Head of caudate nucleus (tissue), 42 donors: ENCODE measurements at places on chromosomes 4 and X.
A peak's percentile ranks its signal among the peaks of the same experiment; 100 is the strongest.

GRCh38 chr4:16694173-16694883, 204.1 kb downstream of the LDB2 start:
- DNase-seq, result no peak

DNA sequence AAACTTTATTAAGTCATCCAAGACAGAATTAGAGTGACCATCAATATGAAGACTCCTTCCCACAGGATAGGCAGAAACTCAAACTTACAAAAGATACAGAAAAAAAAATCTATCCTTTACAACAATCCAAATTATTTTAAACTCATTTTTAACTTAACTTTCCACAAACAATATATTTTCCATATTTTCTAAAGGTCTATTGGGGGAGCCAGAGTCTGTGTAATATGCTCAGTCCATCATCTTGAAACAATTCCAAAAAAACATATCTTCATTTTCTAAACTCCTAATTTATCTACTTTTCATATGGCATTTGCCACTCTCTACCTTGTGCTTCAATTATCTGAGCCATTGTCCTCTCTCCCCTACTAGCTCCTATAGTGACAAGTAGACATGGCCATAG, 378.1 kb downstream of the PDGFC start:
- DNase-seq, result no peak

GRCh38 chr4:152098365-152099060, 337.7 kb upstream of the GATB start:
- no peak for DNase-seq

DNA sequence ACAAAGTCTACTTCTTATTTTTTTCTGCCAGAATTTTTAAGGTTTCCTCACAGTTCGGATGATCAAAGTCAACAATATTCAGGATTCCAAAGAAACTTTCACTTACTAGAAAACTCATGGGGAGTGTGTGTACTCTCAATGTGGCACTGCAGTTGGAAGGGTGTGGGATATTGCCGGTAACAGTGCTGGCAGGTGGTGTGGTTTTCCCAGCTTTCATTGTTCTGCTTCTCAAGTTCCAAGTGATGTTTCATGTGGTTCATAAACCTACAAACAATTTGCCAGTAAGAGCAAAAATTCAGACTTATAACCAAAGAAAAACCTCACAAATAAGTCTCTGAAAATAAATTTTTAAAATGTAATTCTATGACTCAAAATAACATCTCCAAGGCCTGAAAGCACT, 39.8 kb downstream of the ZNF280C start:
- no peak for DNase-seq

GRCh38 chr4:155640751-155641150, 25.9 kb upstream of the GUCY1A1 start:
- DNase-seq, result no peak

DNA sequence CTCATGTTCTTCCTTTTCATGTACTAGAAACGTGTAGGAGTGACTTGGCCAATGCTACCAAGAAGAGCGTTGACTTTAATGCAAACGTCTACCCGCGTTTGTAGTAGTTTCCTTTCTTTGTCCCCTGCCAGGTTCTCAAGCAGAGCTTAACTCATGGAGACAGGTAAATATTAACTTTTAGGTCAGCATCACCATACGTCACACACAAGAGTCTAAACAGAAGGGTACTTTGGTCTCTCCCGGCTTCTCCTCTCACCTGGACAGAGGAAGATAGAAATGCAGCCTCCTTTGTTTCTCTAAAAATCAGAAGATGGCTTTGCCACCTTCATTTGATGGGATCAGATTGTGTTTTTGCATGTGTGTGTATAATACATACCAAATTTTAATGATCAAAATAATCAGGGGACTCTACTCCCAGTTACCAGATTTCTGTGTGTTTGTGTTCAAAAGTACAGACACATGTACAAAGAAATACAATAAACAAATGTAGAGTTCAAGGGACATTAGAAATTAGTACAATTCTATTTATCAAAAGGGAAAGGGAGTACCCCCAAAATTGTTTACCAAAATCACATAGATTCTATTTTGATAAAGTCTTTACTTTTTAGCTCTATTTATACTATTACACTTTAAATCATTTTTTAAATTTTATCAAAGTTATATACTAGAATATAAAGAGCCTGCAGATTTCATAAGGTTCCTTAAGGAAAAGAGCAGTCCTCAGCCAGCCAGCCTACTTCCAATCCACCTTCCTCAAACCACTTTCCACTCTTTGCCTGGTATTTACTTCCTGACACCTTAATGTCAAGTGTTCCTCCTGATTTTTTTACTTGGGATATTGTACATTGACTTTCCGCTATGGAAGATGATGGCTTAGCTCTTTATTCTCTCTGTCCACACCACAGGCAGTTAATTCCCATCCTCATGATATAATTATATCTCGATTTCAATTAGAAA, 195.5 kb downstream of the RELL1 start:
- DNase-seq, result no peak

GRCh38 chr4:118888666-118889311, at the start of gene SYNPO2:
Gene SYNPO2, plus strand, starts transcription at chr4:118888854. Its CDS starts 183 bp downstream, at chr4:118889037.
- peak; percentile 10 for DNase-seq

DNA sequence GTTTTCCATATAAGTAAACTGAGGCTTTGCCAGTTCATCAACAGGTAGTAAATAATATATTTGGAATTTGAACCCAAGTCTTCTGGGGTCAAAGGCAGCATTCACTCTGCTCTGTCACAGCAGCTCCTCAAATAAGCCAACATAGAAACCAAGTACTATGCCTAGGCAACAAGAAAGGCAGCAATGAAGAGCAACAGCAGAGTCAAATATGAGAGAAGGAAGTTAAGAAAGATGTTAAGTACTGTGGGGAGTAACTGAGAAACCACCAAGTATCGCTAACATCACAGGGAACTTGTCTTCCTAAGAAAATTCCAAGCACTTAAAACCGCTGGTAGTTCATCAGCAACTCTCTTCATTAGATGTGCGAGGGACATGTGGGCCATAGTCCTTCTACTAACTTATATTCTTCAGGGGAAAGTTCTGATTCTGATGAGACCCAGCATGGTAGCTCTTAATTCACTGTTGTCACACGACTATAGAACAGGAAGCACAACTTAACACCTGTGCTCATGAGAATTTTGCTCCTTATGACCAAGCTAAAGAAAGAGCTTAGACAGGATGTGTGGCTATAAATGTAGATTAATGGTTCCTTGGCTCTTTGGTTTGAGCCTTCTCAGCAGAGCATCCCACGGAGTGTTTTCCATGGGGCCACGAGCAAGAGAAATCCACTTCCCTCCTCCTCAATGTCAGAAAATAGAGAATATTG, 107.8 kb downstream of the AR start:
- DNase-seq, result no peak

- DNase-seq, result no peak
Observed at GRCh38 chrX:100662796-100663195, 18.8 kb downstream of the SRPX2 start.

GRCh38 chrX:43627147-43627546, 29.0 kb upstream of the MAOA start:
- no peak for DNase-seq

DNA sequence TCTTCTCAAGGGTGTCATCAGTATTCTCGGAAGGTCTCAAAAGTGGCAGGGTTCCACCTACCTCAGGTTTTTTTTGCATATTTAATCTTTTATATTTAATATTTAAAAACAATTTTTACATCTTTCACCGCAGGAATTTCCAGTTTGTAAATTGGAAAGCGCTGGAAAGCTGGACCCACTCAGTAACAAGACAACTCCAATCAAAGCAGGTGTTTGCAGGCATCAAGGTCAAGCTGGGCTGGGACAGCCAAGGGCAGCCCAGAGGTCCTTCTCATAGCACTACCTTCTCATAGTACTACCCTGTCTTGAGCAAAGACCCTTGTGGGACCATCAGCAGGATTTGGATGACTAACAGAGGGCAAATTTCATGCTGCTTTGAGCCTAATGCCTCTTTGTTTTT, 160.1 kb downstream of the TET2 start:
- no peak for DNase-seq

GRCh38 chr4:160846121-160846520, 1317.7 kb downstream of the FSTL5 start:
- no peak for DNase-seq

- DNase-seq, result peak; percentile 68
Observed at GRCh38 chr4:153152501-153153338, 51.5 kb upstream of the TRIM2 start.

- DNase-seq, result no peak
Observed at GRCh38 chrX:47248576-47248975, 15.8 kb downstream of the USP11 start.

DNA sequence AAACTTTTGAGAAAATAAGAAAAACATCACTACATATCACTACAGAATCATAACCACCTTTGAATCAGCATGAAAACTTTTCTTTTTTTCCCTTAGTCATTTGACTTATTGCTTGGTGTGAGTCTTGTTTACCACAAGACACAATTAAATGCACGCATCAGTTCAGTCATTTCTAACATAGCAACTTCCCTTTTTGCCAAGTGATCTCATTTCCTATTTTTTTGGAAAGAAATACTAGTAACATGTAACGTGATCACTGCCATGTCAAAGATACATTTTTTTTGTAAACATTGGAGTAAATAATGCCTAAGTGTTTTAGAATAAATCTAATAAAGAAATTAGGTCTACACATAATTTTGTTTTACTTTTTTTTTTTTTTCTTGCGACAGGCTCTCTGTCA, 5.1 kb upstream of the CXCL8 start:
- DNase-seq, result no peak

- no peak for DNase-seq
Observed at GRCh38 chr4:100816436-100817045, 298.7 kb upstream of the EMCN start.

GRCh38 chr4:185134307-185134869, 8.7 kb upstream of the SLC25A4 start:
- peak; percentile 47 for DNase-seq

GRCh38 chr4:70759627-70760026, 37.9 kb downstream of the RUFY3 start:
- DNase-seq, result no peak

GRCh38 chr4:137156054-137156453, 376.2 kb downstream of the PCDH18 start:
- DNase-seq, result no peak

- DNase-seq, result no peak
Observed at GRCh38 chrX:97846718-97847237, 963.1 kb downstream of the RPA4 start.

DNA sequence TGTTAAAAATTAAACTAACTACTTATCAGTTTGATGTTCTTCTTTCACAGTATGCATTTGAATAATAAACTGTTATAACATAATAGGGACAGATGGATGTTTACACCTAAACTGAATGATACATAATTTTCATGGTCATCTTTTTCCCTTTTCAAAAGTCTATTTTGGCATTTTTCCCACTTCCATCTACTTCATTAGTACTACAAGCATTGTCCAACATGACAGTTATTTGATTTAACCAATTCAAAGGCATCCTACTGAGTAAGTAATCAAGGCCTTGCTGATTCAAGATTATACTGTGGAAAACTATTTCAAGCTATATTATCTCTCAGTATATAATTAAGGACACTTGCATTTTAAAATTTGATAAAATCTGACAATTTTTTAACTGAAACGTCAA, 212.9 kb downstream of the FAT4 start:
- DNase-seq, result no peak

DNA sequence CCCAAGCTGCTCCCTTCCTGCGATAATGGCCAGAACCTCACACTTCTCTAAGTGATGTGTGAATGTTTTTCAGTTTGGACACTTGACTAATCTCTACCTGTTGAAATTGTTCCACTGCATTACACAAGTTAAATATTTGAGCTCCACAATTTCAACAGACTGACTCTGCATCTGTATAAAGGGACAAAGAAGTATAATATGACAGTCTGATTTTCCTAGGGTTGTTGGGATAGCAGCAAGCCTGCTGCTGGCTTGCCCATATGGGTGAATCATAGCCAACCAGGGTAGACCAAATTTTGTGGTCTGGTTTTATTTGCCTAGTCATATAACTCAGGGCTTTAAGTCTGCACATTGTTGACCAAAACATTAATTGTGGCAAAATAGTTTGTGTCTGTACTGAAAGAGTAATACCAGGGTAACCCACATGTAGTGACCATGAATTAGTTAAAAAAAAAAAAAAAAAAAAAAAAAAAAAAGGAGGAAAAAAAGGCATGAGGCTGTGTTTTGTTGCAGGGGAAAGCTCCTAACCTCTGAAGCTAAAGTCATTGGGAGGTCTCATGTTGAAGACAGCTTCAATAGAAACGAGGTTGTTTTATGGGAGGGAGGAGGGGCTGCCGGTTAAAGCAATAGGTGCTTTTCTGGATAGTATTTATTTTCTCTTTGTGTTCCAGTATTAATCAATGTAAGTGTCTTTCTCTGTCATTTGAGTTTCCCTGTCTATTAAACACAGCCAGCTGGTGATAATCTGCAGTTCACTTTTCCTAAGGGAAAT, 534.2 kb downstream of the RAB28 start:
- DNase-seq, result no peak

DNA sequence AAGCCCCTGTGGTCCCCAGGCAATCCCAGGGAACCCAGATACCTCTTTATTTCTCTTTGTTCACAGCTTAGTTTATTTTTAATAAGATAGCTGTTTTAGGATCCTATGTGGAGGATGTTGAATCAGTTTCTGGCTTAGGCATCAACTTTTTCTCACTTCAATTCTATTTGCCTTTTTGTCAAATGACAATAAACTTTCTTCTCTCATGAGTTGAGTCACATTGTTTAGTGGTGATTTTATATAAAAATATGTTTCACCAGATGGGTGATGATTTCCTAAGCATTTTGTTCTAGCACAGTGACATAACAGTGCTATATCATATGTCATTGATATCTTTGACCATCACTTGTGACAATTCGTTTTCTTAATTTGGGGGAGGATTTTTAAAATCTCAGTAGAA, 198.1 kb upstream of the PUDP start:
- no peak for DNase-seq

- no peak for DNase-seq
Observed at GRCh38 chr4:137529432-137529831, 2.9 kb downstream of the PCDH18 start.

DNA sequence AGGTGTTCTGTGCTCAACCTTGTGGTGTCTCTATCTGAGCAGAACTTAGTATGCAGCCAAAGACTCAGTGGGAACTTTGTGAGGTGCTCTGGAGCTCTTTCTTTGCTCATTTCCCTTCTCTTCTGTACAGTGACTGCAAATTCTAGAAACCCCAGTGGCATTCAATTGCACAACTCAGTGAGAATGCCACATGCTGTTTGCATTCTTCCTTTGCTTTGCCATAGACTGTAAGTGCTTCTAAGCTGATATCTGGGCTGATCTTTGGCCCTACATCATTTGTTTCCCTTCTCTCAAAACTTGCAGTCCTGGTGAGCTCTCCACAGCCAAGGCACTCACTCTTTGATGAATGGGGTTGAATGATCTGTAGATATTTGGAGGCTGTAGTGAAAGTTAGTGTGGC, 7.0 kb downstream of the PNMA3 start:
- DNase-seq, result no peak

DNA sequence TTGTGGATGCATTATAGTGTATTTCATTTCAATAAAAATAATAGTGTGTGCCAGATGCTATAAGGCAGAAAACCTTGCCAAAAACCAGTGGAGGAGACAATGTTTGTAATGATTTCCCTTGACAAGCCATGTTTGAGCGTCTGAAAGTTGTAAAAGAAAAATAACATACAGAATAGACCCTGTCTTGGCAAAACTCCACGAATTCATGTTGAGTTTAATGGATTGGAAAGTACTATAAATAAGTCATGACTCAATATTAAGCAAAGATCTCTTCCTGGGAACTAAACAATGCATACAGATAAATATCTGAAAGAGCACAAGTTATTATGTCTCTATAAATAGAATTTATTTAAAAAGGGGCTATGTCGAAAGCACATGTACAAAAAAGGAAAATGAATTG, 543.5 kb downstream of the GABRG1 start:
- no peak for DNase-seq
